ENCODE measurements at places on chromosomes 12 and 14.

- peak; percentile 82 for DNase-seq
Observed at GRCh38 chr12:22687361-22688076, 62.5 kb downstream of the ETNK1 start.

DNA sequence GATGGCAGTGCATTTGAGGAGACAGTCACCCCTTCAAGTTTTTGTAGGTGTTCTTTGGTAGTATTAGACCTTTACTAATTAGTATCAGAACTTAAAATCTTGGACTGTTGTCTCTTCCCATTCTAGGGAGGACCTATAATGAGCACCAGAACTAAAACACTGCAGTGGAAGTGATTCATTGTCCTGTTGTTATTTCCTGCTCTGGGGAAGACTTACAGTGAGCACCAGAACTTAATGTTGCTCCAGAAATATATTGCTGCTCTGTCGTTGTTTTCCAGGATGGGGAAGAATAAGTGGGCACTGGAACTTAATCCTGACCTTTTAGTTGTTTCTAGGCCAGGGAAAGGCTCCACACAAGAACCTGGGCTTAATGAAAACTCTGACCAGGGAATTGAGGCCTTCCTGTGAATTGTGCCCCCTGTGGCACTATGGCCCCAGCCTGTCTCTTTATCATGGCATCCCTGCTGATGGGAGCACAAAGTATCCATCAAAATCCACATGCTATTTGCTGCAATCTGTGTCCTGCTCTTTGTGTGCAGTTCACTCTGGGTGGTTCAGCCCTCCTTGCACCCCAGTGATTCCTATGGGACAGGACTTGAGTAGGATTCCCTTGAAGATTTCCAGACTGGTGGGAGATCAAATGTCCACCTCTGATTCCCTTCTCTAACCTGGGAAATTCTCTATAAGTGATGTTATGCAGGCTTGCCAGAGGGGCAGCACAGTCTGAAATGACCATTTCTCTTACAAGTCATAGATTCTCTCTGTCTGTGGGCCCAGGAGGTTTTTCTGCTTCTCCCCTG lies 175.8 kb downstream of the PAWR start:
- no peak for DNase-seq

DNA sequence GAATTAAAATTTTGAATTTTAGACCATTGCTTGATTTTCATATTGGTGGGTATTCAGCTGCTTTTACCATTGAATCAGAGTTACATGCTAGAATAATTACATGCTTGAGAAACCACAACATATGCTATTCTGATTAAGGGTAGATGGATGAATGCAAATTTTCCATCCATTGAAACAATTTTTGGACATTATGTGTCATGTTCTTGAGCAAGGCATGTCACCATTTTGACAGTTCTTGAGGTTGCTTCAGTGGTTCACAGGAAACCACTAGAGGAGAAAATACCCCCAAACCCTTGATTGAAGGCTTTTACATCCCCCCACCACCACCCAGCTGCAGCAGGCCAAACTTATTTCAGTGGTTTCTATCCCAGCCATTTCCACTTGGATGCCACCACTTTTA lies 13.5 kb downstream of the UBR7 start:
- DNase-seq = no peak

- DNase-seq = peak; percentile 77
Observed at GRCh38 chr12:5965950-5966383, 20.9 kb upstream of the ANO2 start.

- DNase-seq = peak; percentile 51
Observed at GRCh38 chr12:104510873-104511440, 54.2 kb downstream of the CHST11 start.

GRCh38 chr12:32734952-32735351 lies 20.7 kb downstream of the YARS2 start:
- DNase-seq = no peak

- no peak for DNase-seq
Observed at GRCh38 chr14:75714991-75715390, 53.9 kb downstream of the TTLL5 start.

GRCh38 chr12:68267892-68268396 lies 14.5 kb upstream of the IL22 start:
- peak; percentile 28 for DNase-seq

DNA sequence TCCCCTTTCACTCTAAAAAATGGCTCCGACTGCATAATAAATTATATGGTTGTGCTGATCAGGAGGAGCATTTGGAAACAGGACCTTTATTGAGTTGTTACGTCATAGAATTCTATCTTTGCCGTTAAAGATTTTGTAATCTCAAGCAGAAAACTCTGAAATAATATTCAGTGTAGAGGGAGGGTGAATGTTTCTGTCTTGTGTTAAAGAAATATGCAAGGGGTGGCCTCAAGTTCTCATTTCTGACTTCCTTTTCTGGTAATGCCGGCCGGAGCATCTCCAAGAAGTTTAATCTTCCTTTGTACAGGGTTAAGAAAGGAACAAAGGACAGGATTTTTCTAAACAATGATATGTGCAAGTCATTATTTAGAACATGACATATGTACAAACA lies 165.1 kb downstream of the SLC38A4 start:
- peak; percentile 85 for DNase-seq

GRCh38 chr12:53591301-53592206 lies 34.6 kb downstream of the ATF7 start:
- no peak for DNase-seq

DNA sequence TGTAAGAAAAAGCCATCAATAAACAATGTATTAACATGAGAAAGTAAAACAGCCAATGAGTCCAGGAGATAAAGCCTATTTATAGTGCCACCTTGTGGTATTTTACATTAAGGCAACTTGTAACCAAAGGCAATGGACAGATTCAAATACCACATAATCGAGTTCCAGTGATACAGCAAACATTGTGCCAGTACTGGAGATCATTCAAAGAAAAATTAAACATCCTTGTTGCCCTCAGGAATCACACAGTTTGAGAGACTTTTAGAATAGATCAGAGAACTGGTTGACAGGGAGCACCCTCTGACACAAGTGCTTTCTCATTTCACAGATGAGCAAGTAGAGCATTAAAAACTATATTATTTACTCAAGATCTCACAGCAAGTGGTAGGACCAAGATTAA lies 98.1 kb downstream of the DDHD1 start:
- DNase-seq = peak; percentile 52

- DNase-seq = no peak
Observed at GRCh38 chr12:48651681-48652080, 30.4 kb downstream of the KANSL2 start.

- no peak for DNase-seq
Observed at GRCh38 chr12:98544751-98545150, 29.4 kb downstream of the TMPO start.

- no peak for DNase-seq
Observed at GRCh38 chr12:130448044-130448821, 110.5 kb downstream of the PIWIL1 start.

GRCh38 chr12:116210131-116210530 lies 67.4 kb downstream of the MED13L start:
- DNase-seq = no peak

DNA sequence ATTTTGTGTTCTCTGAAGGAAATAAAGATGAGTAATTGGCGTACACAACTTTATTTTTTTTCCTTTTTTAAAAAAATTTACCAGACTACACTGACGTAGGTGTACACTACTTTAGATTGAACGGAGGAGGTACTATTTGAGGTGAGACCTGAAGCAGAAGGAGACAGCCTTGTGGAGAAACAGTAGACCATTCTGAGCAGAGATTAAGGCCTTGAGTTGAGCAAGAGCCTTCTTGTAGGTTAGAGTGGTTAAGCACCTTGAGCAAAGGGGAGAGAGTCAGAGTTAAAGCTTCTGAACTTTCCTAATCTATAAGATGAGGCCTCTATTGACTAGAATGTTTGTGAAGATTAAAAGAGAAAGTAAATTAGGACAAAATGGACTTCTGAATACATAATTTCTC lies 2.5 kb downstream of the LEMD3 start:
- no peak for DNase-seq
